Amygdala (tissue), 56 donors: ENCODE measurements at places on chromosomes 3 and 15.

DNA sequence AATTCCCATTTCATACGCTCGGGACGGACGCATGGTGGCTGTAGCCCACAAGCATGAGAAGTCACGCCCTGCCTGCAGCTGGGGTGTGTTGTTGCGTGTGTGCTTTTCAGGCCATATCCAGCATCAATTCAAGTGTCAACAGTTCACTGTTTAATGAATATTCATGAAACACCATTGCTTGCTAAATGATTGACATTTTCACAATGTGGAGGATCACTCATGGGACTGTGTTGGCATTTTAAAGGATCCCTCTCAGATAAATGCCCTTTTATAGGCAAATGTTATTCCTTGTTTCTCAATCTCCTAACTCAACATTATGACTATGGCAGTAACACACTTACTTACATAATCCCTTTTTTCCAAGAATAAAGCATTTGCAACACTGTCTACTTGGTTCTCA is 511.3 kb downstream of the GABRG3 start:
- no peak for DNase-seq

DNA sequence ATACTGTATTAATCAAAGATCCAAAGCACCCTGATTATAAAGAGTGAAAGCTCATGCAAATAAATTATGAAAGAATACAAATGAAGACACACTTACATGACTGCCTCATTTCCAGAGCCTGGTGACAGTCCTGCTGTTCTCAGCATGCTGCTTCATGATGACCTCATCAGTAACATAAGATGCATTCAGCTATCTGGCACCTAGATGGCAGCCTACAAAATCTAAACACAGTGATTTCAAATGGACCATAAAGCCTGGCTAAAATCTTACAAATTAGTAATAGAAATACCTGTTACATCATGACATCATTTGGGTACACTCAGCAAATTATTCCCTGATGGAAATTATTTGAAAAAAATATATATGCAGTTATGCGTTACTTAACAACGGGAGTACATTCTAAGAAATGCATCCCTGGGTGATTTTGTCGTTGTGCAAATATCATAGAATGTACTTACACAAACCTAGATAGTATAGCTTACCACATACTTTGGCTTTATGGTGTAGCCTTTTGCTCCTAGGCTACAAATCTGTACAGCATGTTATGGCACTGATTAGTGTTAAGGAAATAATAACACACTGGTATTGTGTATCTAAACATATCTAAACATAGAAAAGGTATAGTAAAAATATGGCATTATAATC is 207.2 kb downstream of the EPHA3 start:
- no peak for DNase-seq

DNA sequence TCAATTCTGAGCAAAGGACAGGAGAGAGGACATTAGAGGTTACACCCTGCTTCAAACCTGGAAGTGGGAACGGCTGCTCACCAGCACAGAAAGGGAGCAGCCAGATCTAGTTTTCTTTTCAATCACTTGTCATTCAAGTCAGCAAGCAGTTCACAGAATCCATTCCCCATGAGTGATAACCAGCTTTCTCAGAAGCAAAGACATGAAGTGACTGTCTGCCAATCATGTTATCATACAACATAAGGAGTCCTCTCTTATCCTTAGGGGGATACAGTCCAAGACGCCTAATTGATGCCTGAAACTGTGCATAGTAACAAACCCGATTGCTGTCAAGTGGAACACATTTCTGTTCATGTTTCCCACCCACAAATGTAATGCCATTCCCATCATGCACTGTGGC is 54.7 kb downstream of the FAM98B start:
- DNase-seq: no peak

DNA sequence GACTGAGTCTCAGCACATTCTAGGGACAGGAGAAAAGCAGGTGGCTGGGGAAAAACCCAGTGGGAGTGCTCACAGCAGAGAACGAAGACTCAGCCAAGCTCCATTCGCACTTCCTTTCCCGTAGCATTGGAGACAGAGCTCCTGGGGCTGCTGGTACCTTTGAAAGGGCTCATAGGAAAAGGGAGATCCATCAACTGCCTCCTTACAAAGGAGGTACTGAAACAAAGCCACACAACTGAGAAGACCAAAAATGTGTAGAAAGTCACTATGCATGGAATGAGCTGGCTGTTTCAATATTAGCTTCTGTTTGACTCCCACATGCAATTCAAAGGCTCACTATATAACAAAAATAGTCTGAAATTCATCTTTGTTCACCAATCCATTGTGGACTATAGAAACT is 16.9 kb downstream of the STIMATE start:
- DNase-seq: no peak

- no peak for DNase-seq
These were observed 2.8 kb upstream of the CLRN1 start for GRCh38 chr3:150975086-150975991.

DNA sequence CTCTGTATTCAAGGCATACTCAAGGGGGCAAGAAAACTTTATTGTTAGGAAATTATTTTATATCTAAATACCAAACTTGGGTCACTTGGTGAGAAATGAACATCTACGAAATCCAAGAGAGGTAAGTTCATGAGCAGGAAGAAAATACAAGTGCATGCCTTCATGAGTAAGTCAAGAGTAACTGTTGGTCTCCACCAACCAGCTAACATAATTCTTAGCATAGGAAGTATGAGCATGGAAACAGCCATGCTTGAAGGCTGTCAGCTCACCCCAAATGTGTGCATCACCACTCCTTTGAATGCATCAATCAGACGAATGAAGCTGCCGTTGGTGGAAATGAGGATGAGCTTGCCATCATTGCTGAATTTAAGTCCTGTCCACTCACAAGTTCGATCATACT is 13.9 kb downstream of the PPM1M start:
- DNase-seq: no peak

DNA sequence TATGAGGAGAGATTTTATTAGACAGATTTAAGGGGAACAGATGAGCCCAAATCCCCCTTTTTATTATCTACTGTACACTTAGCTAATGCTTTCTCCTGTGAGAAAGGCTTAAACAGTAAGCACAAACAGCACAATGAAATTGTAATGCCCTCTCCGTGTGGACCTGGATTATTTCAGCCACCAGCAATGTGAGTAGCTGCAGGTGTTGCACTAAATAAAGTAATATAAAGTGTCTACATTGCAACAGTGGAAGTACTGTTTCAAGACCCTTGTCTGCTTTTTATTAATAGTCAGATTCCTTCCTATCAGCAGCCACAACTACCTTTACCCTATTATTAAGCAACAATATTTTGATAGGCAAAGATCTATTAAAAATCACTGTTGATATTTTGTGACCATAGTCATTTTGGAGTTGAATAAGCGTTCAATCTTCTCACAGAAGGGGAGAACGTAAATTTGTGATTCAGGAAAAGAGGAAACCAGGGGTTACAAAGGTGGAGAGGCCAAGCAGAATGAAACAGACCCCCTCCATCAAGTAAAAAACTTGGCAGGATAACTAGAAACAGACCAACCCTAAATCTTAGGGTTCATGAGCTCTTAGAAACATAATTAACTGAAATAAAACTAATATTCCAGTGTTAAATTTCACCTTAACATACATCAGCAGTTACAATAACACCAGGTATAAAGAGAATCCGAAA is 422.6 kb downstream of the MECOM start:
- no peak for DNase-seq

- no peak for DNase-seq
These were observed 300.6 kb upstream of the LMCD1 start for GRCh38 chr3:8200996-8201395.

DNA sequence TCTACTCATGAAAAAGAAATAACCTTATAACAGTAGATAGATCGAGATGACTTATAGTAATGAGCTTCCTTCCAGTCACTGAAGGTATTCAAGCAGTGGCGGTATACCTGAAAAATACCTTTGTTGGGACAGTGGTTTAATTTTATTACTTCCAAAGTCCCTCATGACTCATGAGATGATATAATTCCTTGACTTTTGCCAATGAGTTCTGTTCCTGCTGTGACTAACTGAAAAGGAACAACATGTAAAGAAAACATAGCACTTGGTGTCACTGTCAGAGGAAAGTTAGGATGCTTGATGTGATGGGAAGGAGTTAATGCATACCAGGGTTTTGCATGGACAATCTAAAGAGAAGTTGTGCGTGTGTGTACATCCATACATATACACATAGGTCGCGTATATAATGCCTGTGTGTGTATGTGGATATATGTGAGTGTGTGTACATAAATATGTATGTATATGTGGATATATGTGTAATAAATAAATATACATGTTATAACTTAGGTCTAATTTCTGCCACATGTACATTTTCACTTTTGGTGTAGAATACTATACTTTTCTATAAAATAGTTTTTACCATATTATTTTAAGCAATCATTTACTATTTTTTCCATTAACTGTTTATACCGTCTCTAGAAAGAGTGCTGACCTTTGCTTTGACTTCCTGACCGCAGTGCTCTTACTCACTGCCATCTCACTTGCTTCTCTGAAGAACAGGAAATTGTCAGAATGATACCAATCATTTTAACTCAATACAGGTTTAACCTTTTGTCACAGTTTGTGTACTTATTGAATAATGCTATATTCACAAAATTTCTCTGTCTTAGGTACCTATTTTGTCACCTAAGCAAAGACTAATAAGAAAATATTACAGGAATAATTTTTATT is 12.6 kb upstream of the PAK2 start:
- DNase-seq: no peak

- DNase-seq: no peak
These were observed 420.8 kb downstream of the CNTN6 start for GRCh38 chr3:1513662-1514061.

GRCh38 chr3:98945666-98946065 is 44.2 kb upstream of the DCBLD2 start:
- no peak for DNase-seq

- DNase-seq: no peak
These were observed 51.6 kb upstream of the ABHD17C start for GRCh38 chr15:80643431-80643951.

DNA sequence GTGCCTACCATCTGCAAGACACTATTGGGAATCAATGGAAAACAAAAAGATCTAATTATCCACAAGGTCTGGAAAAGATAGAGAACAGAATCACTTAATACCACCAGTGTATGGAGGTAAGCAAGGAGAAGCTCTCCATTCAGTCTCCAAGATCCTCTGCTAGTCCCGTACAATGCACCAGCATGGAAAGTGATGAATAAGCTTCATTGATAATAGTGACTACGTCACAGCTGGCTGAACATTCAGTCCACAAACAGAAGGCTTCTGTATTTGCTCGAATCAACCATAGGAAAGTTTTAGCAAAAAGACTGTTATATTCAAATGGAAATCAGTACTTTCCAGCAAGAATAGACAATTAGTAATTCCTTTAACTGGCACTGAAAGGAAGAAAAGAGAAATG is 42.9 kb downstream of the IGSF11 start:
- DNase-seq: peak; percentile 48

- no peak for DNase-seq
These were observed 43.0 kb upstream of the HEG1 start for GRCh38 chr3:125098611-125099291.

GRCh38 chr15:71344316-71344715 is 229.0 kb downstream of the THSD4 start:
- DNase-seq: no peak

- no peak for DNase-seq
These were observed 321.2 kb upstream of the AZI2 start for GRCh38 chr3:28669870-28670269.

GRCh38 chr3:168828536-168828935 is 732.8 kb upstream of the GOLIM4 start:
- no peak for DNase-seq

DNA sequence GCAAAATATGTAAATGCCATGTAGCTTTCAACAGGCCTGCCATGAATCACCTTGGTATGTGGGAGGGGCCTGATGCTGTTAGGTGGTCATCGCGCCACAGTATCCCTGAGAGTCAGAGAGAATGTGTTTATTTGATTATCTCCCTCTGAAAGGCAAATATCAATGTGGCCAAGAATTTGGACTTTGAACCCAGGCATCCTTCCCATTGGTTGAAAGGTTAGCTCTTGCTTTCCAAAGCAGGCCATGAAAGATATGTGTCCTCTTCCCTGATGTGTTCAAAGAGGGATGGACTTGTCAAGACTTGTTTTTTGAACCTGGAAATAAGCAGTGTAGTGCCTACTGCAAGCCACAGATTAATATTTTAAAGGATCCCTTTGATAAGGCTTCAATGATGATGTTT is 36.7 kb downstream of the SRP14 start:
- DNase-seq: no peak

DNA sequence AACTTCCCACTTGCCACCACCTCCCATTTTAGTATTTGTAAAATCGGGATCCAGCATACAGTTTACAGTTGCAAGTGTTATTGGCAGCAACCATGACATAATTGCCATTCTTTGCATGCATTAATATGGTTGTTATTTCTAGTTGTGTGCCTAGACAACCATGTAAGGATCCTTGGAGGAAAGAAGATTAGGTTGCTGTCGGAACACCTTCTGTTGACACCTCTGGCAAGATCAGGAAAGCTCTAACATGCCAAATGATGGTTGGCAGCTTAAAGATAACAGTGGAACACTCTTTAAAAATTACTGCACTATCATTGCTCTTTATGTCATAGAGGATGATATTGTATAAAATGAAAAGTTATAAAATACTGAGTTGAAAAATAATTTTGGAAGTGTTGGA is 313.5 kb upstream of the RARB start:
- no peak for DNase-seq

DNA sequence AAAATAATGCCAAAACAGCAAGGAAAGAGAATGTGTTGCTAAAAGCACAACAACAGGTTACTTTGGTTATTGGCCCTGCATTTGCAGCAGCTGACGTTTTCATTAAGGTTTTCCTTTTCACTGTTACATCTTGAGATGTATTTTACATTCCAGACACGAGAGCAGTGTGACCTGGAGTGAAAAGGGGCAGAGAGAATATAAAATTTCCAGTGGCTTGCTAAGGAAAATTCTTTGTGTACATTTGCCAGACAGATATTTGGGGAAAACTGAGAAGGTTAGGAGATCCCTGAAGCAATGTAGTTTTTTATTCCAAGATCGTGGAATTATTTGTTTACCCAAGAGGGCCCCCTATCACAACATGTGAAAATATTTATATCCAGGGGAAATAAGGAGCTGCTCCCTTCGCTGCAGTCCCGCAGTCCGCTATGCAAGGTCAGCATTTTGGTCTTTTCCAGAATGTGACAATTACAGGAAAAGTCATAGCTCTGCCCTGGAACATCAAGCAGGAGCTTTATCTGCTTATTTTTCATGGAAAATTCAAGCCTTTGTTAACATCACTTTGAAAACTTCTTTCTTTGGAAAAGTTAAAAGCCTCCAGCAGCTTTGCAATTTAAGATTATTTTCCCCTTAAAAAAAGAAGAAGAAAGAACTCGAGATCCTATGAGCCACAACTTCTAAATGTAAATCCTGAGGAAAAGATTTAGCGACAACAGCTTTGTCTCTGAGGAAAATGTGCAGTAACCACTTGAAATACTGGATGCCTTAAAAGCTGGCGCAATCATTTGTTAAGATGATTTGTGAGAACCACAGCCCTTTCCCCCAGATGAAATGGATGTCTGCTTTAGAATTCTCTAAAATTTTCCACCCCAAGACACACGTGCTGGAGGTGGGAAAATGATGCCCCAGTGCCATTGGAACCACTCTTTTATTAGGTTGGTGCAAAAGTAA is 256.4 kb upstream of the TPM1 start:
- no peak for DNase-seq

GRCh38 chr15:43094416-43095030 is 11.3 kb downstream of the UBR1 start:
- DNase-seq: no peak
